HFF-Myc (cell line): ENCODE measurements at places on chromosomes 1 and 21.
A peak's percentile ranks its signal among the peaks of the same experiment; 100 is the strongest.

- no peak for DNase-seq
Measured at GRCh38 chr1:15882665-15883064, 35.2 kb downstream of the SPEN start.

DNA sequence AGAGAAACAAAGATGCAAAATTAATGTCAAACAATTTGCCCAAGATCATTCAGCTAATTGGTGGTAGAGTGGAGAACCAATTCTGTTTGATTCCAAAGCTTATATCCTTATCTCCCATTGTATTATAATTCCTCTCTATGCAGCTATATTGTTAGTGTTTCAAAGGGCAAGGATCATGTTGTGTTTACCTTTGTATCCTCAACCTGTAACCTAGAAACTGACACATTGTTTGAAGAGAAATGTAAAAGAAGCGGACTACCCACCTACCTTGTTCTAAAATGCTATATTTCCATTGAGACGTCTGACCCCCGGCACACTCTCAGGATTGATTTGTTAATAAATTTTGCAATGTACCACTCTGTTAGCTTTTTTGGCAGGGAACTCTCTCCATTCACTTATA, 9.3 kb downstream of the RAVER2 start:
- DNase-seq = no peak

DNA sequence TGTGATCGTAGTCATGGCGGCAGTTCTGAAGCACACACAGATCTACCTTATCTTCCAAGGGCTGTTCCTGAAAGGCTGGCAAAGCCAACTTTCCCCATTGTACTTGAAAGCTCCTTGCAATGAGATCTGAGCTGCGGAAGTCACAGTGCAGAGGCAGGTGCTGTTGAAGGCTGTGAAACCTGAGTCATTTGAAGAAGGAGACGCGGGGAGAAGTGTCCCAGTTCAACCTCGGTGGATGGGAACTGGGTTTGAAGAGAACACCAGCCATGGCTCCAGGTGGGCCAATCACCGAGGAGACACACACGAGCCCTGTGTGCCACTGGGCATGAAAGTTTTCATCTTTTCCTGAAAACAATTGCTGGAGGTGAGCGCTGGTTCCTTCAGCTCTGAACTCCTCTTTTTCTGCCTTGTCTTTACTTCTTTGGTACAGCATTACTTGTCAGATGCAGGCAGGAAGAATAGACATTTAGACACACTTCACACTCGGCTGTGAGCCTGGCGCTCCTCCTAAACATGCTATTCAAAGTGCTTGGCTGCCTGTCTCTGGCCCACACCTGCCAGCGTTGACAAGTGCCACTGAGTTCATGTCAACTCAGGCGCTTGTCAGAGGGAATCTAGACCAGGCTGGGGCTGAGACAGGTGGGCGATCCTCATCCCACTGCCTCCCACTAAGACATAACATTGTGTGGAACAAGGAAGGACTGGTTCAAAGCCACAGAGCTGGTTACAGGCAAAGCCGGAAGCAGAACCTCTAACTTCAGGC, 25.7 kb upstream of the PDE9A start:
- no peak for DNase-seq

GRCh38 chr1:210616356-210616755, 287.7 kb downstream of the HHAT start:
- DNase-seq = no peak

GRCh38 chr21:42534421-42535378, 21.0 kb downstream of the SLC37A1 start:
- no peak for DNase-seq

DNA sequence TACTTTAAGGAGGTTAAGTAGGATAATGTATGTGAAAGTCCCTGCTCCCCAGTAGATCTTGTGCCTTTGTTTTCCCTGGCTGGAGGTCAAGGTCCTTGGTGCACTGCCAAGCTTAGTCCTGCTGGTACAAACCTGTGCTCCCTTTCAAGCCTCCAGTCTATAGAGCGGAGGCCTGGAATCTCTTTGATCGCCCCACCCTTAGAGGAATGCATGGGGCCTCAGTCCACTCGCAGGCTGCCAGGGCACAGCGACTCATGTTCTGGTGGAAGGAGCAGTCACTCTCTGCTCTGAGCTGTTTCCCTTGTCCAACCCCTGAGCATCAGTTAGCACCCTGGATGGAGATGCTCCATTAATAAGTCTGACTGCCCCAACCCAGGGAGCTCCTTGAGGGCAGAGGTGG, 121.8 kb downstream of the HMGB4 start:
- DNase-seq = no peak

DNA sequence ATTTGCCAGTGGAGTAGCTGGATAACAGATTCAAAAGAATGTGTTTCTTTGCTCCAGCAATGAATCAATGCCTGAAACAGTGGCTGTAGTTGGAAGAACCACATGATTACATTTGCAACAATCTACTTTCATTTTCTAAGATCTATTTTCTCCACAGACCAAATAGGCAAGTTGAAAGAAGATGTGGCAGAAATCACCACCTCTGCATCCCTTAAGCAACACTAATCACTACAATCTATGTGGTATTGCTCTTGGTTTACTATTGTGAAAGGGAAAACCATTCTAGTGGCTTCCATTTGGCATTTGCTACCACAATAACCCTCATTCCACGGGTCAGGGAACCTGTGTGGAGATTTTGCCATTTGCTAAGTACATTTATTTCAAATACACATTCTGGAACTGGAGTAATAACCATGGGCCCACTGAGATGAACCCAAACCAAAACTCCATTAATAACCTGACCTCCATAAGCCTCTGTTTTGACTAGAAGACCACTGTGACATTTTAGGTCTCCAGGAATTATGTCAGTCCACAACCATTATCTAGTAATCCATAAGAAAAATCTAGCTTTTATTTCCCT, 66.3 kb downstream of the C1orf185 start:
- DNase-seq = no peak

GRCh38 chr1:20848162-20848561, 61.1 kb upstream of the HP1BP3 start:
- DNase-seq = no peak

DNA sequence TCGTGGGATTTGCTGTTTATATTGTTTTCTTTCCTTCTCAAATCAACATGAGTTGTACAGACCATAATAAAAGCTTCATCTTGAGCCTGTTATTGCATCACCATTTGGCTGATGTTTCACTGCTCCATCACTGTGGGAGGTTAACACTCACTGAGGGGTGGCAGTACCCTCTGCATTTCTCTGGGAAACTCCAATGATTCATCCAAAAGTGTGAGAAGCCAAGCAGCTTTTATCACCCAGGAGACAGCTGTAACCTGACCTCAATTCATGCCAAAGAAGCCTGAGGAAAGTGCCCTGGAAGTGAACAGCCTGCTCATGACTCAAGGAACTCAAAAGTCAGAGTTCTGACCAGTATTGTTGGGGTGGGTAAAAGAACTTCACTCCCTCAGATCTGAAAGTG, 84.1 kb downstream of the GPR88 start:
- peak; percentile 86 for DNase-seq

GRCh38 chr1:101165532-101165931, 71.3 kb upstream of the S1PR1 start:
- DNase-seq = no peak

GRCh38 chr1:226310637-226311195, 1.8 kb upstream of the LIN9 start:
- DNase-seq = no peak

DNA sequence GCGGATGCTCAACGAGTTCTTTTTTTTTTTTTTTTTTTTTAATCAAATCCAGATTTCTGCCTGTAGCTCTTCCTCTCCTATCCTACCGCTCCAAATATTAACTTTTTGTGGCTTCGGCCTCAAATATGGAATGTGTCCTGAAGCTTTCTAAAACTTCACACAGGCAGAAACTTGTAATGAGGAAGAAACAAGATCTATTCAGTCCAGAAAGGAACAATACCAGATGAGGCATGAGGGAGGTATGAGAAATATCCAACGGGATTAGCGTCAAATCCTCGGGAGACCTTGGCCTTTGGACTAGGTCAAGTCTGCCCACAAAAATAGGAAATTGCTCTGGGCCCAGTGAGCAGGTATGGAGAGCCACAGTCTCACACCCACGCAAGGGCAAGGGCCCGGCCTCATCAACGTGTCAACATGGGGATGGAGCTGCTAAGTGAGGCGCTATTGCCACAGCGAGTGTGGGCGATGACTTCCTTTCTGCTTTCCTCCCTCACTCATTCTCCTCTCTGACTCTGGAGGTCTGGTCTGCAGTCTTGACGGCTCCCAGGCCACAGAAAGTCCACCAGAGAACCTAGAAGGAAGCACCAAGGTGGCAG, 66.6 kb downstream of the BCAR3 start:
- peak; percentile 75 for DNase-seq

DNA sequence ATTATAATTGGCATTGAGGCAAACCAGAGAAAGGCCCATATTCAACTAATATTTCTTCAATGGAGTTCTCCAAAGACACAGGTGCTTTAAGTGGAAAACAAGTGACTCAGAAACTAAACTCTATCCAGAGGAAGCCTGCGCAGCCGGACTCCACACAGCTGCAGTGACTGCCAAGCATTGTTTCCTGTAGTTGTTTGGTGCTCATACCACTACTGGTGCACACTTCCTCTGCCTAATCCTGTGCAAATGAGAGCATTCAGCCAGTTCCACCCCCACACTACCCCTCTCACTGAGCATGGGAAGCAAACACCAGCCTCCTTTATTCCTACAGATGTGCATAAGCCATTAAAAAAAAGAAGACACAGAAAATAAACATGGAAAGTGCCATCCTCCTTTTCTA, 102.9 kb downstream of the VAV3 start:
- no peak for DNase-seq

DNA sequence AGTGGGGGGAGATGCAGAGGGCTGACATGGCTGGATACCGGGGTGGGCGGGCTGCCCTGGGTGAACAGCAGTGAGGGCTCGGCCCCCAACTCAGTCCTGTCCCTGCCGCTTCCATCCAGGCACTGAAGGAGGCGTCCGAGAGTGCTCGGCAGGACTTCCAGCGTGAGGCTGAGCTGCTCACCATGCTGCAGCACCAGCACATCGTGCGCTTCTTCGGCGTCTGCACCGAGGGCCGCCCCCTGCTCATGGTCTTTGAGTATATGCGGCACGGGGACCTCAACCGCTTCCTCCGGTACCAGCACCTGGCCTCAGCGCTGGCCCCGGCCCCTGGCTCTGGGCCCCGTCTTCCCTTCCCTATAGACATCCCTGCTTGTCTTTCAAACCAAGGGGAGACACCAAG, 15.6 kb downstream of the NTRK1 start:
- DNase-seq = no peak

DNA sequence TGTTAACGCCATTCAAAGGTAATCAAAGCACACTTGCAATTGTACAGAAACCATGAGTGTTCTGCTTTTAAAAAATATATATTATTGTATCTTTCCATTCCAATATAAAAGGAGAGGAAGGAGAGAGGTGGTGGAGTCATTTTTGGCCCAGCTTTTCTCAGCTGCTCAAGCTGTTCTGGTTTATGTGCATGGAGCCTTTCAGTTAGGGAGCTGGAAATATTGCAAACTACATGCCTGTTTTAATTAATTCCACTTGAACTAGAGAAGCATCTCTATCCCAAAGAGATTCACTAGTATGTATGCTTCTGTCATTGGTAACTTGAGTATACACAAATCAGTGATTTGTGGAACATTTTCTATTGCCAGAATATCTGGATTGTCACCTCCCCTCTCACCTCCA, 28.5 kb upstream of the C1orf105 start:
- no peak for DNase-seq

DNA sequence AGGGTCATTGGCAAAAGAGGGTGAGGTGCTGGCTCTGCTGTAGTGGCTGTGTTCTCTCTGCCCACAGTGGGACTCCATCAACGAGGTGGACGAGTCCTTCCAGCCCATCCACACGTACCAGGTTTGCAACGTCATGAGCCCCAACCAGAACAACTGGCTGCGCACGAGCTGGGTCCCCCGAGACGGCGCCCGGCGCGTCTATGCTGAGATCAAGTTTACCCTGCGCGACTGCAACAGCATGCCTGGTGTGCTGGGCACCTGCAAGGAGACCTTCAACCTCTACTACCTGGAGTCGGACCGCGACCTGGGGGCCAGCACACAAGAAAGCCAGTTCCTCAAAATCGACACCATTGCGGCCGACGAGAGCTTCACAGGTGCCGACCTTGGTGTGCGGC, 12.9 kb downstream of the EPHA8 start:
- DNase-seq = no peak

- DNase-seq = no peak
Measured at GRCh38 chr1:214840356-214840755, 237.4 kb downstream of the CENPF start.

- DNase-seq = no peak
Measured at GRCh38 chr1:90504509-90504908, 212.6 kb downstream of the BARHL2 start.

DNA sequence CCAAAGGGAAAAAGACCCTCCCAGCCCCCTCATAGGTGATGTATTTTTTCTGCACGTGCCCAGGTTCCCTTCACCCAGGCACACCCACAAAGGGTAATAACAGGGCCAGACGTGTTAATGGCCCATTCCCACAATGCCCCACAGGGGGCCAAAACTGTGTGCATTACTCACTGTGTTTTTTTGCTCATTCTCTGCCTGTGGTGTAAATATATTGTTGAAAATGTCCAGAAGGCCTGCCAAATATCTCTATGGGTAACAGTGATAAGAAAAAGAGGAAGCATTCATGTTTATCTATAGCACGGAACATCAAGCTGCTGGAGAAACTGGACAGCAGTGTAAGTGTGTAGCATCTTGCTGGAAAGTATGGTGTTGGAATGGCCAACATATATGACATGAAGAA, 21.9 kb downstream of the RHEX start:
- DNase-seq = no peak

- no peak for DNase-seq
Measured at GRCh38 chr1:228463559-228464455, 23.4 kb upstream of the RNF187 start.

- no peak for DNase-seq
Measured at GRCh38 chr1:161779393-161779792, 13.3 kb downstream of the ATF6 start.

GRCh38 chr1:25610822-25611630, 5.6 kb upstream of the MAN1C1 start:
- DNase-seq = no peak

GRCh38 chr1:95007687-95008086, 65.1 kb downstream of the ALG14 start:
- no peak for DNase-seq

DNA sequence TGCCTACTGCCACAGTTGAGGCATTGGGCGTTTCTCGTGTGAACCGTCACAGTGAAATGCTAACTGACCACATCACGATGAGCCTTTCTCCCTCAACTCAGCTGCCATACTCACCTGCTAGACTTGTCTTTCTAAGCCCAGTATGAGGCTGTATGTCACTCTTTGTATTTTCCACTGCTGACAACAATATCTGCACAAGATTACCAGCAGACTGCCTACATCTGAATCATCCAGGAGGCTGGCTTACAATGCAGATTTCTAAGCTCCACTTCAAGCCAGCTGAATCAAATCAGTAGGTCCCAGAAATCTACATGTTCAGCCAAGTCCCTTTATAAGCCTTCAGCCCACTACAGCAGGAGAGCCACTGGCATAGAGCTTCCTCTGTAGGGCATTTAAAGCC, 355.0 kb upstream of the DUSP10 start:
- DNase-seq = no peak

DNA sequence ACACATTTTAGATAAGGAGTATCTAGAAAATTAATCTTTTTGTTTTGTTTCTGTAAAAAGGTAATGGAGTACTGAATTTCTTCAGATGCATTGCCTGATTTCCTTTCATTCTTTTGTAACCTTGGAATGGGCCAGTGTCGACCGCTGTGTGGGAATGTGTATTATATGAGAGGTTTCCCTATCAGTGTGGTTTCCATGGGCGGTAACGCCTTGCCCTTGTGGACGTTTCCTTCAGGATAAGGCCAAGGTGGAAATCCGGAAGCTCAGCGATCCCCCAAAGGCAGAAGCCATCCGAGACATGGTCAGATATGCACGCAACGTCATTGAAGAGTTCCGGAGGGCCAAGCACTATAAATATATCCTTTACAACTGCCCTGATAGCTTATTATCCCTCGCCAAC, 49.8 kb downstream of the SMYD2 start:
- no peak for DNase-seq
